ENCODE measurements at places on chromosomes 2 and 18.

- DNase-seq, result no peak
Measured at GRCh38 chr2:158723921-158724802, 71.0 kb upstream of the DAPL1 start.

- DNase-seq, result no peak
Measured at GRCh38 chr2:198004173-198004572, 199.8 kb downstream of the PLCL1 start.

DNA sequence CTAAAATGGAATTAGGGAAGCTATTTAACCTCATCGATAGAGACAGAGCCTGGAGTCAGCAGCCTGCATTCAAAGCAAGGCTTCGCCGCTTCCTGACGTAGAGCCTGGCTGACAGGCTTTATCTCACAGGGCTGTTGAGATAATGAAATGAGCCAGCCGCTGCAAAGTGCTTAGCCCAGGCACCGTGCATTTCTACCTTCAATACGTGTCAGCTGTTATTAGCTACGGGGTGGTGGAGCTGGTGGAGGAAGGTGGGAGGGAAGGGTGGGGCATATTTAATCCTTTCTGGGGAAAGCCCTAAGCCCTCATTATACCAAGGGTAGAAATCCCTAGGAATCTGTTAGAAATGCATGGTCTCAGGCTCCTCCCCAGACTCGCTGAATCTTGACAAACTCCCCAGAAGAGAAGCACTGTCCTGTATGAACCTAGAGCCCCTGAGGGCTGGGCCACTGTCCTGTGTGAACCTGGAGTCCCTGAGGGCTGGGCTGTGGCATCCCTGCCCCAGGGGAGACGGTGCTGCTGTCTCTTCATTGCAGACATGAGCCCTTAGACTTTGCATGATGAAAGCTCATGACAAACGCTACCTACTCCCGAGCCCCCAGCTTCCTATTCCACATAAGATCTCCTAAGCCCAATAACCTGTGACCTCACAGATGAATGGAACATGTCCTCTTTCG lies 72.4 kb downstream of the ALPK2 start:
- no peak for DNase-seq

DNA sequence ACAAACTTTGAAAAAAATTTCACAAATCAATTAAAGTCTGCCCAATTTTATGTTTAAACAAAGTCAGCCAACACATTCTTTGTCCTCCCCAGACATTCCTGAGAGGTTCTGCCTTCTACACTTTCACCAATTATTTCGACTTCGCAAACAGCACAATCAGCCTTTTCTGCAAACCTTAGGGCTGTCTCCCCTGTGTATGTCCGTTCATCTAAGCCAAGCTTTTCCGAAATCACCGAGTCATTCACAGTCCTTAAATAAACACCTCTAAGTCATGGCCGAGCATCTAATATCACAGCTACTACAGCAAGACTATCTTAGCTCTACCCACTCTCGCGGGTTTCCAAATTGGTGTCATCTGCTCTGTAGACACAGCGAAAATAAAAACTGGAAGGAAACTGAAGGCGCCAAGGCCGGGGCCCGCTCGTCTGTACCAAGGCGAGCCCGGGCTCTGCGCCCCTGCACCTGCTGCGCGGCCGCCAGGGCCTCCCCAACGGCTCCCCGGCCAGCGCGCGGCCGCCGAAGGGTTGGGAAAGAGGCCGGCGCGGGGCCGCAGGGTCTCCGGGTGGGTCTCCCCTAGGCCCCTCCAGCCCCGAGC lies 730 bp downstream of the ODC1 start:
- DNase-seq, result peak; percentile 15
